MV-4-11 (cell line): ENCODE measurements at places on chromosomes 3 and 15.
A peak's percentile ranks its signal among the peaks of the same experiment; 100 is the strongest.

DNA sequence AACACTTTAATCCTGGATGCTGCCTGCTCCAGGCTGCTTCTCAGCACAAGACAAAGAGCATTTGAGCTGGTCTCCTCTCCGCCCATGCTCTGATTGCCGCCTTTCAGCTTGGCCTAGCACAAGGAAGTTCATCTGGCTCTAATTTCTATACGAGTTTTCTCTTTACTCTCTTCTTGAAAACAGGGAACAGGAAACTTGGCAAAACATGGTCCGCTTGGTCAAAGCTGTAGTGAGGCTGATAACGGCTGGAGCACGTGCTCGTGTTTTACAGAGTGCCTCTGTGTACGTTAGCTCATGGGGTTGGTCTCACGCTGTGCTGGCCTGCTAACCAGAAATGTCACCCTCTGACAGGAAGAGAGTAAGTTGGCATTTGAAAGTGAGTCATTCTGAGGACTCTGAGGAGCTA, 19.2 kb downstream of the RARRES1 start:
- DNase-seq, result no peak

DNA sequence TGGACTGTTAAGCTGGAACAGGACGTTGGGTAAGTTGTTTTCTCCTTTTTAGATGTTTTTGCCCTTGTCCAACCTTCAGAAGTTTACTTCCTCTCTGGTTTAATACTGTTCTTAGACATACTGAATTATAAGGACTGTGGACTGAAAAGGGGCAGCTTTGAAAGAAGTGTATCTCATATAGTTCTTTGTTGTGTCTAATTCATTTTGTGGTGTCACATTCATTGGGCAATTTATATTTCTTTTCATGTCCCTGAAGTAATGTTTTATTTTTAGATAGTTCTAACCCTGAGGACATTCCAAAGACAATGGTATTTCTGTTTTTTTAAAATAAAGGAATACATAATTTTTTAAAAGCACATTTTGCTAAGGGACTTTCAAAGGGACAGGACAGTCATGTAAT, 45.2 kb downstream of the TMEM108 start:
- no peak for DNase-seq

DNA sequence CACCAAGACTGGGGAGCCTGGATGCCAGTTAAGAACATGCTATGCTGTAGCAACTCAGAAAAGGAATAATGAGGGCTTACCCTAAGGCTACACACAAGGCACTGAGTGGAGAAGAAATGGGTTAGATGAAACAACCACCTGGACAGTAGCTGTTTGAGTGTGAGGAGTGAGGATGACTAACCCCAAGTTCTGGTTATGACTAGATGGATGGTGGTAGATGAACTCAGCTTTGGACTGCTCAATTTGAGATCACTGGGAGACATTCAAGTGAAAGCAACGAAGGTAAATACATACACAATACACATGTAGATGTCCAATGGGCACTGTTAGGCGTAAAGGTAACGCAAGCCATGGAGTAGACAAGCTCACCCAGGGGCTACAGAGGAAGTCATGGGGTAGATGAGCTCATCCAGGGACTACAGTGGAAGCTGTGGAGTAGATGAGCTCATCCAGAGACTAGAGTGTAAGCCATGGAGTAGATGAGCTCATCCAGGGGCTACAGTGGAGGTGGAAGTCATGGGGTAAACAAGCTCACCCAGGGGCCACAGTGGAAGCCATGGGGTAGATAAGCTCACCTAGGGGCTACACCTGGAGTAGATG, 98.3 kb downstream of the ANO10 start:
- DNase-seq, result no peak

GRCh38 chr3:60199306-60199705, 1051.9 kb downstream of the FHIT start:
- no peak for DNase-seq

- DNase-seq, result no peak
Observed at GRCh38 chr15:89227425-89227824, 6.0 kb upstream of the RLBP1 start.

GRCh38 chr3:45225465-45226205, 452 bp downstream of the TMEM158 start:
- no peak for DNase-seq

- DNase-seq, result peak; percentile 6
Observed at GRCh38 chr3:71451060-71451459, 132.5 kb downstream of the FOXP1 start.

DNA sequence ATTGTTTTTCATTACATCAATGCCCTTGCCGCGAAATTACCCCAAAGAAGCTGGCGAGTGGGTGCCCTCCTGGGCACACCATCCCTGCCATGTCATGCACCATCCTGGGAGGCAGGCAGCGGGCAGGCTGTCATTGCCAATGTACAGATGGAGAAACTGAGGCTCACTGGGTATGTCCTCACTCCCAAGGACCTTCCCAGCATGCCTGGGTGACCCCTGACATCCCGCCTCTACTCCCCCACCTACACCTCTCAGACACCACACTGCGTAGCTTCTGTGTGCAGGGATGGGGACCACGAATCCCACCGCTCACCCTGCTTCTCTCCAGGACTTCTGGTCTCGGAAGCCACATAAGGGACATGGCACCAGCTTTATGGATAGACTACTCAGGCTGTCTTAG, 41.0 kb upstream of the SLC41A3 start:
- no peak for DNase-seq

GRCh38 chr3:15964605-15965442, 167.0 kb upstream of the ANKRD28 start:
- peak; percentile 86 for DNase-seq

DNA sequence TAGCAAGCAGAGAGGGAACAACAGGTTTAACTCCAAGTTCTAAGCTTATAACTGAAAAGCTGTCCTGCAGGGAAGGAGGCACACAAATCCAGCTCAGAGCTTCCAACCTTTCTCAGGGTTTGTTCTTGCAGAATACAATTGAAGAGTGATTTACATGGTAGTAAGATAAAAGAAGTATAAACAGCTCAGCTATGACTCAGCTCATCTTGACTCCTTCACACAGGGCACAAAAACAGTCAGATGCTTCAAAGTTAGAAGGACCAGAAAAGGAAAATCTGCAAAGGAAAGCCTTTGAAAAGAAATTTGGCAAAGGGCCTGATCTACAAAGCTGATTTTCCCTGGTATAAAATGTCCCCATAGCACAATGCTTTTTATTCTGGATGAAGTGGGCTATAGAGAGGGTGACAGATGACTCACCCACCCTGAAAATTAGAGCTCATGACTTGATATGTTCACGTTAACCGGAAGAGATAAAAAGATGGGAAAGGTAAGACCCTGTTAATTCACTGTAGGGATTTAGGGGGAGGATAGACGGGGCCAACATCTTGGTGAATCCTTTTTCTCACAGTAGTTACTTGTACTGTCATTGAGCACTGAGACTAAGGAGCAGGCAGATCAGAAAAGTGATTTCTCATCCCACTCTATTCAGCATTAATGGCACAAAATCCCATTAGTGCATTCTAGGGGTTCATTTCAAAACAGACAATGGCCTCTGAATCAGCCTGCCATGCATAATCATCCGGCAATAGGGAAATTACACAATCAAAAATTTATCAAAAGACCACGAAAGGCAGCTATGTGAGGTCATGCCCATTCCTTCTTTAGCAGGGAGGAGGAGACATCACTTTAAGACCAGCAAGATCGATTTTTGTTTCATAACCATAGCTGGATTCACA, 143.5 kb downstream of the GAP43 start:
- DNase-seq, result no peak

GRCh38 chr15:60800299-60801072, 321.5 kb upstream of the ICE2 start:
- no peak for DNase-seq

DNA sequence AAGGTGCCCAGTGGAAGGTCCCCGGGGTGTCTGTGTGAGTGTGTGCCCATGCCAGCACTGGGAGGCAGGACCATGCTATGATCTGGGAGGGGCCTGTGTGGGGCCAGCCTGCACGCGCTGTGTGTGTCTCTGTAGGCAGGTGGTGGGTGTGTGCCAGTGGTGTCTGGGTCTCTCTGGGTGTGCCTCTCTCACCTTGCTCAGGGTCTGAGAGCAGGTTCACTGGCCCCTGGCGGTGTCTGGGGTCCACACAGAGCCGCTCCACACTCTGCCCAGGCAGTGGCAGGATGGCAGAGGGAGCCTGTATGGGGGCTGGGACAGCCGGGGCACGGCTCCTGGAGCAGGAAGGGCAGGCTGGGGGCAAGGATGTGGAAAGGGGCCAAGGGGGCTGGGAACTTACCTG, 12.6 kb downstream of the ITIH4 start:
- DNase-seq, result no peak
